MV-4-11 (cell line): ENCODE measurements at places on chromosomes 7 and 10.

DNA sequence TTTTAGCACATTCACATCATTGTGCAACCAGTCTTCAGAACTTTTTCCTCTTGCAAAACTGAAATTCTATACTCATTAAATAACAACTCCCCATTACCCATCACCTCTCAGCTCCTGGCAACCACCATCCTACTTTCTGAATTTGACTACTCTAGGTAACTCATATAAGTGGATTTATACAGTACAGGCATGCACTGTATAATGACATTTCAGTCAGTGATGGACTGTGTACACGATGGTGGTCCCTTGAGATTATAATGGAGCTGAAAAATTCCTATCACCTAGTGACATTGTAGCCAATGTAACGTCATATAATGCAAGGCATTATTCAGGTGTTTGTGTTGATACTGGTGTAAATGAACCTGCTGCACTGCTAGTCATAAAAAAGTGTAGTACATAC is 60.1 kb downstream of the BTRC start:
- no peak for DNase-seq

DNA sequence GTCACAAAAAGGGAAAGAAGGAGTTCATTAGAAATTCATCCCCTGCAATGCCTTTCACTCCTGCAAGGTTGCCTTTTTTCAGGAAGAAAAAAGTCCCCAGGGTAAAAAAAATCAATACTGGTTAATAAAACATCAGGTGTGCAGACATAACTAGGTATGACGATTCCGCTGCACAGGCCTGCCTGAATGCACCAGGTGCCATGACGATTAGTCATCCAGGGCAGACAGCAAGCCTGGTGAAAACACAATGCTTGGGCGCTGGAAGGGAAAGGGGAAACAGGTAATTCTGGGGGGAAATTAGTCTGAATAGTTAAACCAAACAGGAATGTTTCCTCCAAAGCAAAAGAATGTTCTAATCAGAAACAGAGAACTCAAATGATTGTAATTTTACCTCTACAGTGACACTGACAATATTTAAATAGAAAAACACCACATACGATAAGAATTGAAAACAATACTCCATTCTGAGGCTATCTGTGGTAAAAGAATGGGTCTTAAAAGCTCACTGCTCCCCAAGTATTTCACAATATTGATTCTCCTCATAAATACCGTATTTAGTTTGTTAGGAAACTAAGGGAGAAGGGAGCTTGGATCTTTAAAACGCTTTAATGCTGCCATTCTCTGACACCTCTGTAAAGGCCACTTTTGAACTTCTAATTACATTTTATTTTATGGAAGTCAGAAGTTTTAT is 45.2 kb downstream of the VPS41 start:
- DNase-seq = no peak

- DNase-seq = no peak
These were observed 12.7 kb upstream of the NRP1 start for GRCh38 chr10:33347211-33347610.

DNA sequence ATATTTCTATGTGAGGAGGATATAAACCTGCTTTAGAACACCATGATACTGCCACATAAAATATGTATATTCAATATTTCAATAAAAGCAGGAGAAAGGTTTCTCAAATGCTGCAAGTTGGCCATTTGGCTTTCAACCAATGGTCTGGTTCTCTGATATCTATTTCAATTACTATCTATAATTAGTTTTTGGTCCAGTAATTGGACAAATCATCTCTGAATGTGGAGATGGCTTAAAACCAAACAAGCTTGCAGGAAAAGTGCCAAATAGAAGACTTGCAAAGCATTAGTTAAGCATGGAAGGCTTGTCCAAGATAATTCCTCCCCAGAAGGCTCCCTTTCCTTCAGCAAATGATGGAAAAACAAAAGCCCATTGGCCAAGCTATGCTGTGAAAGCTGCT is 140.1 kb downstream of the CPEB3 start:
- DNase-seq = no peak

DNA sequence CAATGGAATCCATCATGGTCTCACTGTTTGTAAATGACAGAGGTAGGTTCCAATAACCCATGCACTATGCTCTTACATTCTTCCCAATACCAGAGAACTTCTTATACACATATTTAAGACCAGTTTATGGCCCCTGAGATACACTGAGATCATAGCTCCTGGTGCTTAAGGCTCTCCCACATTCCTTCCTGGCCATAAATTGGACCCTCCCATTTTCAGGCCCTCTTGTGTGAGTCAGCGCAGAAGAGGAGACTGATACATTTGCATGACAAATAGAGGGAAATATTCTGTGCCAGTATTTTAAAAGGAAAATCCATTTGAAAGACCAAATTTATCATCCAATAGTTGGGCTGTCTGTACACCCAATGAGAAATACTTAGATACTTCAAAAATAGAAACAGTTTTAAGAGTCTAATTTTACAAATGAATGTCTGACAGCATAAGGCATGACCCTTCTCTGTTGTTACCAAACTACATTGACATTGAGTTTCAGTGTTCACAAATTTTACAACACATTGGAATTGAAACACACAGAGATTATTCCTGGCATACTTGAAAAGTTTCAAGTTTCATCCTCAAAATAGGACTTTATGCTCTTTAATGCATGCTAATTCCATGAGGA is 35.3 kb downstream of the SLC16A9 start:
- DNase-seq = no peak

GRCh38 chr7:99422625-99423024 is 13.9 kb downstream of the BUD31 start:
- DNase-seq = no peak

DNA sequence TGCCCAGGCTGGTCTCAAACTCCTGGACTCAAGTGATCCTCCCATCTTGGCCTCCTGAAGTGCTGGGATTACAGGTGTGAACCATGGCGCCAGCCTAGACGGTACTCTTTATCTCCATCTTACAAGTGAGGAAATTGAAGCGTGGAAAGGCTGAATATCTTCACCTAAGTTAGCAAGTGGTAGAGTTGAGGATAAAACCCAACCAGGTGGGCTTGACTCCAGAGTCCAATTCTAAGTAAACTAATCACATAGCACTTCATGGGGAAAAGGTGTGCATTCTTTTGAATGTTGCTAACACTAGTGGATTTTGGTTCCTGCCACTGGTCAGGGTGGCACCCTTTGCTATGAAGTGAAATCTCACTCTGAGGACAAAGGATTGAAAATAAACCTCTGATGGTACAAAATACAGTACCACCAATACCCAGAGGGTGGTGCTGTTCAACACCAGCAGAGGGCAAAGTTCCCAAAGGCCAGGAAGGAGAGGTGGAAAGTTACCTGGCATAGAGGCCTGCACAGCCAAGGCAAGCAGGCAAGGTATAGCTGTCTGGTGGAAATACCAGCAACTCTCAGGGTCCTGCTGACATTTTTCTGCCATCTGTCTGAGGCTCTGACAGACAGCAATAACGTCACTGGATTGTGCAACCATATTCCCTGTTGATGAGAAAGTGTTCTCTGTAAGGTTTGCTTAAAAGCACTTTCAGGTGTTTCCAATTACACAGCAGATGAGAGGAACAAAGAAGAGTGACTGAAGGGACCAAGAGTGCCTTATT is 17.6 kb downstream of the ZDHHC16 start:
- DNase-seq = peak; percentile 25

DNA sequence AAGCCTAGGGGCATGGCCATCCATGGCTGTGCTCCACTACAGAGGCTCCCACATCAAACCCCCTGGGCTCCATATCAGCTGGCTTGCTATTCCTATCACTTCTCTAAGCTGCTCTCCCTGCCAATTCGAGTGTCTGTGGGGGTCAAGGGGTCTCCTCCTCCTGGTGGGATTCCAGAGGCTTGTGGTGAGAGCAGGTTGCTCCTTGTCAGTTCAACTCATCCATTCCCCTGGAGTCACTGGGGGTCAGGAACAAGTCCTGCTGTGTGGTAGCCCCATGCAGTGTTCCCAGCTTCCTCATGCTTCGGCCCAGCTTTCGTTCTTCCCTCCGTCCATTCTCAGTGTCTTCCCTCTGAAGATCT is 86.6 kb upstream of the UNC5B start:
- DNase-seq = no peak

- DNase-seq = no peak
These were observed 384.5 kb upstream of the PRKCQ start for GRCh38 chr10:6964543-6964942.

GRCh38 chr10:13400196-13400965 is 52.3 kb upstream of the SEPHS1 start:
- no peak for DNase-seq

- no peak for DNase-seq
These were observed 232.0 kb downstream of the MDFIC start for GRCh38 chr7:115153769-115154477.

DNA sequence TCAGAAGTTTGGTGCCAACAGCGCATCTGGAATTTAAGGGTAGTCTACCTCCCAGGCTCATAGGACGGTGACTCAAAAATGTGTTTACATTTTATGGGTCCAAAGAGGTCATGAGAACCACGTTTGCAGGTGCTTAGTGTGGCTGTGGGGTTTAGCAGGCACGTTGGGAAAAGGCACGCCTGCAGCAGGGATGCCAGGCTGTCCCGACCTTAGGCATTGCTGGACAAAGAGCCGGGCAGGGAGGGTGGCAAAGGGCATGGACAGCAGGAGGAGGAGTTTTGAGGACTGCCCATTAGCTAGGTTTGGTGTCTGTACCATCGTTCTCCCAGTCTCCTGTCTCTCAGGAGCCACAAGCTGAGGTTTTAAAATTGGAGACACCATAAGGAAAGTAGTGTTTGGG is 104.4 kb downstream of the TRRAP start:
- DNase-seq = no peak

DNA sequence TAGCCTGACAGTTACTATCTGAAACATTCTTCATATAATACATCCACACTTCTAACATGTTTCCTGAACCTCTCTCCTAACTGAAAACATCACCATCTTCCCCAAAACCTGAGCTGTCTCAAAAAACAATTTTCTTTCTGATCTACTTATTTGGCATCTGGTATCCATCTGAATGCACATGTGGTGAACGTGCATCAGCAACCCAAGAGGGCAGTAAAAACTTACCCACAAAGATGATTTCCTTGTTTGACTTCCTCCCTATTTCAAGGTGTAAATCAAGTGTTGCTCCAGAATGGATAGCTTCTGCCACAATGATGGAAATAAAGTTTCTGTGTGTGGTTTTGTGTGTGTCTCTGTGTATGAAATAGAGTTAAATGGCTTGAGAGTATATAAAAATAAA is 500.4 kb downstream of the MAGI2 start:
- no peak for DNase-seq

DNA sequence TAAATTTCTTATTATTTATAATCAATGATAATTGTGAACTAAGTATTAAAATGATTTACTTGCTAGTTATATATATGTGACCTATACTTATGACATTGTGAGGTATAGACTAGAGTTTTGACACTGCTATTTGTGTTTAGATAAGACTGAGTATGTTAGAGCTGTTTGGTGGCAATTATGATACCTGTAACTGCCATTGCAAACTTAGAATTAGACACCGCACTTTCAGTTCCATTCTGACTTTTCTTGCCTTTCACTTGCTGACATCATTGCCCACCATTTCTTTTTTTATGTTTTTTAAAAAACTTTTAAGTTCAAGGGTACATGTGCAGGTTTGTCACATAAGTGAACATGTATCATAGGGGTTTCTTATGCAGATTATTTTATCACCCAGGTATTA is 214.5 kb downstream of the MBL2 start:
- DNase-seq = no peak

- no peak for DNase-seq
These were observed 1.8 kb downstream of the PON3 start for GRCh38 chr7:95394370-95394769.

- peak; percentile 24 for DNase-seq
These were observed 5.6 kb upstream of the SLF2 start for GRCh38 chr10:100907175-100907574.

DNA sequence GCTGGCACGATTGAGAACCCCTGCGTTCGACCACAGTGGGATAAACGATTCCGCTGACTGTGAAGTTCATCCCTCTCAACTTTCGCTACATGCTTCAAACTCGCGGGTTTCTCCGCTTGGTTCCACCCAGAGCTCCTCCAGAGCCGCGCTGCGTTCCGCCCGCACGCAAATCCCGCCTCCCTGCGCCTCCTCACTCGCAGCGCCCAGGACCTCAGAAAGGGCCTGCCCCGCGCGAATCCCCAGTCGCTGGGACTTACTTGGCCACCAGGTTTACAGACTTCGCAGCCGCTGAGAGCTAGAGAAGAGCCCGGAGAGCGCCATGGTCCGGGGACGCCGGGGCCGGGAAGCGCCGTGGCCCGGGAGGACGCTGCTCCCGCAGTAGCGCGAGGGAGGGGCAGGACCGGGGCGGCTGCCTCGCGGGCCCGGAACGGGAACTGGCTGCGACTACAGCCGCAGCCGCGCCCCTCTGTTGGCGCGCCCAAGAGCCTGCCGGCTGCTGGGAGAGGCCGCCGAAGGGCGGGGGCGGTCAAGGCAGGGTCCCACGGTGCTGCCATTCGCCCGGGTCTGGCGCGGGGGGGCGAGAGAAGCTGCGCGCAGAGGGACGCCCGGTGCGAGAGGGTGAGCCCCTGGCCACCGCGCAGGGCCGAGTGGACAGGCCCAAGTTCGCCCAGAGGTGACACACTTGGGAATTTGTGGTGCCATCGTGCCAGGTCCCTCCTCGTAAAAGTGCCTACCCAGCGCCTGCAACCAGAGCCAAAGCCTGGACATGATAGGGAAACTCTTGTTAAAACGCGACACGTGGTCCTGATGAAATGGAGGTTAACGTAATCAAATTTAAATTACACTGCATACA is at the start of gene NOD1:
NOD1 (minus strand) TSS at position 436 of the 853 bp plus-strand sequence. CDS start 21,863 bp downstream, outside the sequence.
- peak; percentile 72 for DNase-seq

GRCh38 chr7:124413029-124413428 is 352.6 kb downstream of the GPR37 start:
- no peak for DNase-seq

- no peak for DNase-seq
These were observed 907 bp upstream of the IFRD1 start for GRCh38 chr7:112449353-112449752.

DNA sequence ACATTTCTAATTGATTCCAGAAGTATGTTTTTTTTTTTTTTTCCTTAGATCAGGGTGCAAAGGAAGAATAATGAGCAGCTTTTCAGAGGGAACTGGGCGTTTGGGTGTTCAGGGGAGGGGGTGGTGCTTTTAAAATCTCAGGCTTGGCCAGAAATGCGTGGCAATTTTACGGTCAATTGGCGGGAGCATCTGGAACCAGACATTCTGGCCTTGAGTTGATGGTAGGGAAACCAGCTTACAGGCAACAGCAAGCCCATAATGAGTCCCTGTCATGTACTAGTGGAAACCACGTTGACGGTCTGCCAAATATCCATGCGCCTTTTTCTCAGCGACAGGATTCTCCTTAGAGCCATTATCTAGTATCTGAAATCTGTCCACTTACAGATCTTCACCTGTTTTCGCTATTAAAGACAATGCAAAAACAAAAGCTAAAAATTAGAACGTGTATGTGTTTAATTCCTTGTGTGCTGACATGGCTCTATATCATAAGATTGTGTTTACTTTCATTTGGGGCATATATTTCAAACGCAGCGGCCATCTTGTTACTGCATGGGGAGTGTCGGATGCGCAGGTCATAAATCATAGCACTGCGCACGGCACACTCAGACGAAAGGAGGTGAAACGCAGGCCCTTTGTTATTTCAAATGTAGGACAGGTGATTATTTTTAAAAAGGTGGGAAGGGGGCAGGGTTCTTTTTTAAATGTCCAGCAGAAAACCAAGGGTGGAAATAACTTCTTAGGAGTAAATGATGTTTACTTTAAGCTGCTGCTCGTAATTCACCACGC is 209.2 kb downstream of the AGMO start:
- DNase-seq = no peak
